ENCODE measurements at places on chromosomes 16 and 17. TPM values are rescaled to one million over a fixed set of nuclear protein-coding genes. Genes with fewer than 3 reads are reported as not detected.

DNA sequence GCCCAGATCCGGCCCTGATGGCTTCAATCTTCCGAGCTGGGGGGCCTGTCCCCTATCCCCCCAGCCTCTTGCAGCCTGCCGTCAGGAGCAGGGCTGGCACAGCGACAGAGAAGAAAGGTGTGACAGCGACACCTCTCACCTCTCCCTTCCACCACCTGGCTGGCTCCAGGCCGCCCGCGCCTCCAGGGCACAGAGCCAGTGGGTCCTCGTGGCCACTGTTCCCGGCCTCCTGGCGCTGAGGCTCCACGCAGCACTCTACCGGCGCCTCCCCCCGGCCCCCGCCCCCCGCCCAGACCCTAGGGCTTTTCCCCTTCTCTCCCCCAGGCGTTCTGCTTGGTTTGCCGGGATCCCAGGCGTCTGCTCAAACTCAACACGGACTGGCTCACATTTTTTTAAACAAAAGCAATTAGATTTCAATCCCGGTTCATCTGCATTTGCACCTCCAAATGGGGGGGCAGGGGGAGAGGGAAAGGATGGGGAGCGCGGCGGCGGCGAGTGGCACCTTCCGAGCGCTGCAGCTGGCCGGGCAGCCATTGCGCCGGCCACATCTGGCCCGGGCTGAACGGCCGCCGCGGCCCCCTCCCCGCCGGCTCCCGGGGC is 12.8 kb upstream of the CBX8 start:
- no peak for DNase-seq

DNA sequence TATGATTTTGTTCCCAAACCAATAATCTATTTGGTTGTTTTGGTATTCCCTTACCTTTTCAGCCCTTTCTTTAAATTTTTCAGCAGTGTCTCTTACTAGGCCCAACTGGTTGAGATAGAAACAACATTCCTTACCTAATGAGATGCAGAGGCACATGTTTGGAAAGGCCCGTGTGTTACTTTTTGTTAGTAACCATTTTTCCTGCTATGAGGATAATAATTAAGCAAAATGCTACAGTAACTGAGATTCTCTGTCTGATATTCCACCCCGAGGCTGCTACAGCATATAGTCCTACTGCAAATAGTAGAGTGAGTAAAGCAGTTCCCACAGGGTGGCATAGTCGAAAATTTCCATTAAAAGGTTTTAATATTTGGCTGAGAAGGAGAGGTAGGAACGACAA is 10.0 kb upstream of the B4GALNT2 start:
- no peak for DNase-seq

- DNase-seq = no peak
These were observed 64.1 kb downstream of the RMI2 start for GRCh38 chr16:11409398-11409797.

DNA sequence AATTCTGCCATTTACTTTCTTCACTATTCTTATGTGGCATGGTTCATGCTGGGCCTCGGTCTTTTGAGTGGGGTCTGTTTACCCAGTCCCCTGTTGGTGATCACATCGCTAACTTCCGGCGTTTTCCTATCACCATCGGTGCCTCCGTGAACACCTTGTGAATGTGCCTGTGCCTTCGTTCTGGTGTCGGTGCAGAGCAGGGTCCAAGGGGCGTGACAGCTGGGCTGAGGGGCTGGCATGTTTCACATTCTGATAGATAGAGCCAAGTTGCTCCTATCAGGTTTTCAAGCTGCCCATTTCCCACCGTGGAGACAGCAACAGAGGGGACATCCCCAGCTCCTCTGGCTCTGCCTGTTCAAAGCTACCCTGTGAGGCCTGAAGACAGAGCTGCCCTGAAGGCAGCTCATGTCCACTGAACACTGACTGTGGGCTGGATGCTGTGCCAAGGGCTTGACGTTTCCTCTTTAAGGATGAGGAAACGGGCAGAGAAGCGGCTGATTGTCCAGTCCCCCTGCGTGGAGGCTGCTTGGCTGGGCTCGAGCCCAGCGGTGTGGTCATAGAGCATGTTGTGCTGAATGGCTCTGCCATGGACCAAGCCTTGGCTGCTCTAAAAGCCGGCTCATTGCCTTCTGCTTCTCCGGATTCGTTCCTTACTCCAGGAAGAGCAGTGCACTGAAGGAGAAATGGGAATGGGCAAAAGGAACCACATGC is 17.0 kb downstream of the DHODH start:
- DNase-seq = no peak

DNA sequence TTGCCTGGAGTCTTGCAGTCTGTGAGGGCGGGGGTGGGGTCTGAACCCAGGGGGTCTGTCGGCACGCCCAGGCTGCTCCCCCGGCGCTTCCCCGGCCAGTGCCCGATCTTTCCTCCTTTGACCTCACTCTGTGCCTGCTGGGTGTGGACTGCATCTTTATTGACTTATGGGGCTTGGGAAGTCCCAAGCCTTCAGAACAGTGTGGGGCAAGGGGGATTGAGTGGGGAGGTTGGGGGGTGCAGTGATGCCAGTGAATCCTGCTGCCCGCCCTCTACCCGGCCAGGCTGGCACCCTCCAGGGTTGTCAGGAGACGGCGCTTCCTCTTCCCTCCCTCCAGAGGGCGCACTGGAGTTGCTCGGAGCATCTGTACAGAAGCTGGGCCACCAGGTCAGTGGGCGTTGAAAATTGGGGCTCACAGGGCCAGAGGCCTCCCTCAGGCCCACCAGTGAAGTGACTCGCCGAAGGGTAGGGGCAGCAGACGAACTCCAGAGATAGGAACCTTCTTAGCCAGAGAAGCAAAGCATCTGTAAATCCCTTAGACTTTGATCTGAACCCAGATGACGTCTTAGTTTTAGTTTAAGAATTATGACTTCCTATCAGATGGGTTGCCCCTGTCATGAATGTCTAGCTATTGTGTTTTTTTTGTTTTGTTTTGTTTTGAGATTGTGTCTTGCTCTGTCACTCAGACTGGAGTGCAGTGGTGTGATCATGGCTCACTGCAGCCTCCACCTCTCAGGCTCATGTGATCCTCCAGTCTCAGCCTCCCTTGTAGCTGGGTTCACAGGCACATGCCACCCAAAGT is 184.8 kb upstream of the CIBAR2 start:
- DNase-seq = no peak

DNA sequence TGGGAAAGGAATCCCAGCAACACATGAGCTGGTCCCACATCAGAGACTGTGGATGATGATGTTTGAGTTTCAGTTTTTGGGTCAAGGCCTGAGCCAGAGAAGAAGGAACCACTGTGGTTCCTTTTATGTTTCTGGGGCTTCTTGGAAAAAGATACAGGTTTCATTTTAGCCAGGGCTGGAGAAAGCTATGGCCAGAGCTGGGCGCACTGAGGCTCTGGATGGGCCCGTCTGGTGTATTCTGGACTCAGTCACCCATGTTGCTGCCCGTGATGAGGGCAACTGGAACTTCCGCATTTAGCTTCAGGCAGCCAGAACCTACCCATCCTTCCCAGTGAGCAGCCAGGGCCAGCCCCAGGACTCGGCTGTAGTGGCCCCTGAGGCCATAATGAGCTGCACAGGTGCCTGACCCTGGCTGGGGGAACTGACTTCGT is 15.0 kb upstream of the PITPNA start:
- DNase-seq = no peak

- DNase-seq = no peak
These were observed 16.7 kb downstream of the KCNJ16 start for GRCh38 chr17:70091696-70092095.

DNA sequence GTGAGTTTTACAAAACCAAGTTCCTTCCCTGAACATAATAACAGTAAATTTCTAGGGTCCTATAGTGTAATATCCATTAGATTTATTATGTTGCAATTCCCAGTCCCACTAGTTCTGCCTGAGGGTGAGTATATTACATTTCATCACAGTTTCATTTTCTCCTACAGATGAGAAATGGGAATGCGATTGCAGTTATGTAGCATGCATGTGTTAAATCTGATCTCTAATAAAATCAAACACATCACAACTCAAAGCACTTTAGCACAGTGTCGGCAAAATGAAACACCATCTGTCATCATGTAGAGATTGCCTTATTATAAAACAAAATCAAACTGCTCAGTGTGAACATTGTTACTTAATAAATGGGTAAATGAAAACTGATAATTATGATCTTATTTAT is 180.5 kb upstream of the TOX3 start:
- no peak for DNase-seq

GRCh38 chr16:4381072-4381934 is 9.7 kb downstream of the VASN start:
- DNase-seq = no peak

- no peak for DNase-seq
These were observed 2.9 kb upstream of the ATP2A1 start for GRCh38 chr16:28875134-28876018.

DNA sequence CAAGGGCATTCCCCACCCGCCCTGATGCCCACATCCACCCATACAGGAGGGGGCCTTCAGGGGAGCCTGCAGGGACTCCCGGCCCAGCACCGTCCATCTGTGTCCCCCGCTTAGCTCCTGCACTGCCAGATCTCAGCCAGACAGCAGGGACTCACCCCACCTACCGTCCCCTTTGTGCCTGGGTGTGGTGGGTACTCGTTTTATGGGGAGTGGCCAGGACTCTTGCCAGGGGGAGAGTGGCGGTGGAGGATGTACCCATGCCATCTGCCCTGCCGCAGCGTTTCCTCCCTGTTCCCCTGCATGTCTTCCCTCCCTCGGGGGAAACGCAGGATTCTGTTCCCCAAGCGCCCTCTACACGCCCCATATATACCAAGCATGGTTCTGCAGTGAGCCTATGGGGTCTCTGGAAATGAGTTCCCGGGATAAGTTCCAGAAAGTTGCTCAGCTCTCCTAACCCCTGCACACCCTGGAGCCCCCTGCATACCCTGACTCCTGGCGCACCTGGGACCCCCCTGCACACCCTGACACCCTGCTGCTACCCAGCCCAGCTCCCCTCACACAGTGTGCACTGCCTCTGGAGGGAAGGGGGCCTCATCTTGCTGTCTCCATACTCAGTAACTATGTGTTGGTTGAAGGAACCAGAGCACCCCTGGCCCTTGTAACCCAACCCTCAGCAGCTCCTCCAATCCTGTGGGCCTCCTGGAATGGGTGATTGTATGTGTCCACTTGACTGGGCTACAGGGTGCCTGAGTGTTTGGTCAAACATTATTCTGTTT is 4.2 kb upstream of the MAFG start:
- no peak for DNase-seq

DNA sequence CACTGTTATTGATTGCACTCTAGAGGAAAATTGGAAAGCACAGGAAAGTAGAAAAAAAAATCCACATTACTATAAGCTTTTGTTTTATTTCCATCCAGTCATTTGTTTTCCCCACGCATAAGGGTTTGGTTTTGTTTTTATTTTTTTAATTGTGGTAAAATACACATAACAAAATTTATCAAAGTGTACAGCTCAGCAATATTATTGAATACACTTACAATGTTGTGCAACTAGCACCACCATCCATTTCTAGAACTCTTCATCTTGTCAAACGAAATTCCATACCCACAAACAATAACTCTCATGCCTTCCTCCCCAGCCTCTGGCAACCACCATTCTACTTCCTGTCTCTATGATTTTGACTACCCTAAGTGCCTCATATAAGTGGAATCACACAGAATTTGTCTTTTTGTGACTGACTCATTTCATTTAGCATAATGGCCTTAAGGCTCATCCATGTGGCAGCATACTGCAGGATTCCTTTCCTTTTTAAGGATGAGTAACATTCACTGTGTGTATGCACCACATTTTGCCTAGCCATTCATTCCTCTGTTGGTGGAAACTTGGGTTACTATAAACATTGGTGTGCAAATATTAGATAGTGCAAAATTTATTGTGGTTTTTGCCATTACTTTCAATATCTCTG is 11.1 kb downstream of the SPPL2C start:
- no peak for DNase-seq

The CDK5R1 gene
- 4.9 TPM for polyA plus RNA-seq

The TM4SF5 gene
- 3.1 TPM for polyA plus RNA-seq

The PRAC2 gene
- polyA plus RNA-seq = not detected

Measured in renal cortex interstitium (tissue), 15 donors.